Activated CD8-positive, alpha-beta memory T cell treated with anti-CD3 and anti-CD28 coated beads, Interleukin-2, amount 10 ng/mL, durations not matched to agents 7 days and 5 days (primary cell): ENCODE measurements at places on chromosomes 11 and 22. TPM values are rescaled to one million over a fixed set of nuclear protein-coding genes. Genes with fewer than 3 reads are reported as not detected.

CSRP3 gene
- total RNA-seq, result not detected

GRCh38 chr11:121696177-121696871 lies 243.6 kb upstream of the SORL1-AS1 start:
- H3K27me3 ChIP-seq, result no peaks in the 10 kb centered on the region
- H3K27ac ChIP-seq, result no peak overlapping the region
- H3K36me3 ChIP-seq, result no peaks in the 10 kb centered on the region

GRCh38 chr11:116792869-116793771 lies 1.4 kb upstream of the APOA5 start:
- H3K36me3 ChIP-seq, result no peaks in the 10 kb centered on the region
- DNase-seq, result no peak
- no peak overlapping the region for H3K4me3 ChIP-seq

- no peak for DNase-seq
- H3K4me1 ChIP-seq, result peaks cover 6% of the 10 kb centered on the region
- H3K27me3 ChIP-seq, result peaks cover 66% of the 10 kb centered on the region
- H3K36me3 ChIP-seq, result no peaks in the 10 kb centered on the region
- no peak overlapping the region for H3K4me3 ChIP-seq
These were observed 4.4 kb downstream of the GAS2 start for GRCh38 chr11:22670830-22671229.

ZW10 gene
- total RNA-seq, result 17.3 TPM

SLC43A1 gene
- 24.6 TPM for total RNA-seq

DNA sequence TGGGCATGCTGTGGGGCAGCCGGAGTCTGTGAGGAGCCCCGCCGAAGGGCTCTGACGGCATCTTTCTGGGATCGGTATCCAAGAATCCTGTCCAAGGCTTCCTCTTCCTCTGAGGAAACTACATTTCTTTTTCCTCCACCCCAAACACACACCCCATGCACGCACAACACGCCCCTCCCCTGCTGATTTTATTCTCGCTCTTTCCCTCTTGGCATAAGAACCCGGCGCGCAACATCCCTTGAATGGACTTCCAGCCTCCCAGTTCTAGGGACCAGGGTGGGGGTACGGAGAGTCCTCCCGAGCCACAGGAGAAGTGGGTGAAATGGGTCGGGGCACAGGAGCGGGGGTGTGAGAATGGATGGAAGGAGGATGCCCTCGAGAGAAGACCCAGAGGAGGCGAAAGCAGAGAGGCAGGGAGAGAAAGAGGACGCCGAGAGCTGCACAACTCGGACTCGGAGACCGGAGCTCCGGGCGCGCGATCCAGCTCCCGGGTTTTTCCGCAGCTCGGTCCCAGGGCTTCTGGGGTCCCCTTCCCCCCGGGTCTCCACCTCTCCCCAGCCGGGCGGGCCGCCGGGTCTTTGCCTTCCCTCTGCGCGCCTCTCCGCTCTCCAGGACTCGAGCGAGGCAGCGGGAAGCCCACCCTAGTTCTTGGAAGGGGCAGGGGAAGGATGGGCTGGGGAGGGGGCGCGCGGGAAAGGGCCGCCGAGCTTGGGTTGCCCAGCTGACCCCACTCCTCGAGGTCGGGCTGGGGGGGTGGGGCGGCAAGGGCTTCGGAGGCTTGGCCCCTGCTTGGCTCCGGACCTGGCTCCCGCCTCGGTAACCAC lies 1.5 kb upstream of the LARGE1 start:
- peaks cover 53% of the 10 kb centered on the region for H3K27me3 ChIP-seq
- no peak for DNase-seq
- H3K27ac ChIP-seq, result no peak overlapping the region
- peak overlapping the region; percentile 47 for H3K4me3 ChIP-seq

DNA sequence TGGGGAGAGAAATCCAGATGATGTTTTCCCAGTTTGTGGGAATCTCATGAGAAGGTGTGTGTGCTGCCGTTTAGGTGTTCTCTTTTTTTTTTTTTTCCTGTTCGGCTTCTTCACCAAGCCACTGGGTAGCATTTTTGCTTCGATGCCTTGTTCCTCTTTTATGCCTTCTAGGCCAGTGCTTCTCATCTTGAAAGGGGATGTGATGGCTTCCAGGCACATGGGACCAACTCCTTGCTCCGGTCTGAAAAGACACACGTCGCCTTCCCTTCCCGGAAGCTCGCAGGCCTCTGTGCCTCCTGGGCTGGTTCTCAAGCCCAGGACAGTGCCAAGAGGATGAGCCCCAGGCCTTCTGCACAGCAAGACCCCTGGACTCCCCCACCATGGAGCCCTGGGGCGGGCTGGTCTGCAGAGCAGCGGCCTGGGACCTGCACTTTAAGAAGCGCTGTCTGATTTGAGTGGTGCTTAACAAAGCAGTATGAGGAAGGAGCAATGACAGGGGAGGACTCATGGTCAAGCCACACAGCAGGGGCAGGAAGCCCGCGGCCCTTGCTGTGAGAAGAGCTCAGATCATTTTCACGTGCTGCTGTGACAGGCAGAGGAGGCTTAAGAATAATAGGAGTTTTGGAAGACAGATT lies 158.8 kb downstream of the MPPED1 start:
- no peak overlapping the region for H3K4me3 ChIP-seq
- peaks cover 10% of the 10 kb centered on the region for H3K27me3 ChIP-seq
- no peak for DNase-seq
- H3K27ac ChIP-seq, result no peak overlapping the region
- H3K36me3 ChIP-seq, result no peaks in the 10 kb centered on the region

GRCh38 chr11:124776865-124777645 lies 15.0 kb upstream of the ESAM start:
- H3K36me3 ChIP-seq, result no peaks in the 10 kb centered on the region
- no peak overlapping the region for H3K27ac ChIP-seq
- H3K4me3 ChIP-seq, result no peak overlapping the region
- H3K27me3 ChIP-seq, result no peaks in the 10 kb centered on the region
- peaks cover 10% of the 10 kb centered on the region for H3K4me1 ChIP-seq

DNA sequence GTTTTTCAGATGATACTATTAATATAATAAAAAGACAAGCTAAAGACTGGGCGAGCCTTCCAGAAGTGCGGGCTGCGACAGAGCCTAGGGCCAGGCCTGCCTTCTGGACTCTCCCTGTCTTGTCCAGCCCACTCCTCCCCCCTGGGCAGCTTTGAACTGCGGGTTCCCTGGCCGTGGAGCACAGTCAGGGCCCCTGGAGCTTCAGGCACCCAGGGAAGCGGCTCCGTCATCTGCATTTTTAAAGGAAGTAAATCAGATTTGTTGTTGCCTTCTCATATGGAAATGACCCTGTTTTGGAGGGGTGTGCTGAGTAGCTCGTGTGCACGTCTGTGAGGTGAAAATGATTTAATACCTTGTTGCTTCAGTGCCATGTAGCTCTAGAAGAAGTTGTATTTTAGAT lies 265.3 kb downstream of the TBC1D22A start:
- H3K4me1 ChIP-seq, result no peaks in the 10 kb centered on the region
- no peak for DNase-seq
- H3K27me3 ChIP-seq, result no peaks in the 10 kb centered on the region
- H3K4me3 ChIP-seq, result no peak overlapping the region

DNA sequence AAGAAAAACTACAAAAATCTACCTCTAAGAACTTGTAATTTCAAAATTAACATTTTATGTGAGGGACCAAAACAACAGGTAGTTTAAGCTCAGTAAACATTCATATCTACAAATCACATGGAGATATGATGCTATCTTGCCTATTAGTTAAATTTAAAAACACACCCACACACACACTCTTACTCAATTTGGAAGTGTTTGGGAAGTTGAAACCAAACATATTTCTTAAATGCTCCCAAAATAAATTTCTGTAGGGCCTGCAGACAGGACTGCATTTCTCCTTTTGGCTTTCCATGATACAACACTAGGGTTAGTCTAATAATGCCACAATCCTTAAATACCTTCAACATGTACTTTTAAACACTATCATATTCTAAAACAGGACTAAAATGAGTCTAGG lies 7.0 kb downstream of the PITPNB start:
- peaks cover 62% of the 10 kb centered on the region for H3K4me1 ChIP-seq
- H3K4me3 ChIP-seq, result no peak overlapping the region
- H3K27me3 ChIP-seq, result no peaks in the 10 kb centered on the region
- H3K36me3 ChIP-seq, result peaks cover 48% of the 10 kb centered on the region

- H3K36me3 ChIP-seq, result peaks cover 1% of the 10 kb centered on the region
- peaks cover 28% of the 10 kb centered on the region for H3K4me1 ChIP-seq
- DNase-seq, result no peak
- no peak overlapping the region for H3K27ac ChIP-seq
These were observed 8.2 kb downstream of the OSBP2 start for GRCh38 chr22:30702856-30703255.

APOL5 gene
- total RNA-seq, result not detected

BIRC2 gene
- 30.9 TPM for total RNA-seq

DNA sequence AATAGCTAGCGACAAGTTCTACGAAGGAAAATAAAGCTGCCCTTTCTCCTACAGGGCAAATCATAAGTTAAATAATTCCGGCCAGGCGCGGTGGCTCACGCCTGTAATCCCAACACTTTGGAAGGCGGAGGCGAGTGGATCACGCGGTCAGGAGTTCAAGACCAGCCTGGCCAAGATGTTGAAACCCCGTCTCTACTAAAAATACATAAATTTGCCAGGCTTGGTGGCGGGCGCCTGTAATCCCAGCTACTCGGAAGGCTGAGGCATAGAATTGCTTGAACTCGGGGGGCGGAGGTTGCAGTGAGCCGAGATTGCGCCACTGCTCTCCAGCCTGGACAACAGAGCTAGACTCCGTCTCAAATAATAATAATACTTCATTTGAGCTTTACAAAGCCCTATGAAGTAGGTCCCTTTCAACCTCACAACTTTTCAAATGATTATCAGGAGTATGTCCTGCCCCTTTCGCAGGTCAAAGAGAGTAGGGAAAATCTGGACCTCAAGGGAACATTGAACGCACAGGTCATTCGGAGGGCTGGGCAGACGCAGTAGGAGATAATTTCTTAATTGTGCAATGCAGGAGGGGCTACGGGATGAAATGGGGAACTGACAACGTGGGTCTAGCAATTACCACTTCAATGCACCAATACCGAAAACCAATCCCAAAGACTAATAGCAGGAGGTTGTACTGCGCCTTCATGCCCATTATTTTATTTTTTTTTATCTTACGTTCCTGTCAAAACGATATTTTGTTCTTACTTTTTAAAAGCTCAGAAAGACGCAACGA lies 590 bp downstream of the COMMD9 start:
- no peaks in the 10 kb centered on the region for H3K27me3 ChIP-seq
- peak overlapping the region; percentile 69 for H3K27ac ChIP-seq

H19 gene
- not detected for total RNA-seq

HOATZ gene
- total RNA-seq, result not detected

ZC3H12C gene
- 2.8 TPM for total RNA-seq

TRIM49 gene
- total RNA-seq, result not detected

OR5A1 gene
- total RNA-seq, result not detected

- no peak within 1 kb of the TSS for H3K4me3 ChIP-seq
- H3K27me3 ChIP-seq, result peaks cover 8% of the 10 kb centered on the region
- no peaks in the 10 kb centered on the region for H3K36me3 ChIP-seq
- H3K27ac ChIP-seq, result no peak within 1 kb of the TSS
These were observed at the start of gene ANO3 for GRCh38 chr11:26331911-26332571. ANO3 (plus strand) TSS chr11:26332130; CDS start chr11:26332276, 146 bp downstream.

DNA sequence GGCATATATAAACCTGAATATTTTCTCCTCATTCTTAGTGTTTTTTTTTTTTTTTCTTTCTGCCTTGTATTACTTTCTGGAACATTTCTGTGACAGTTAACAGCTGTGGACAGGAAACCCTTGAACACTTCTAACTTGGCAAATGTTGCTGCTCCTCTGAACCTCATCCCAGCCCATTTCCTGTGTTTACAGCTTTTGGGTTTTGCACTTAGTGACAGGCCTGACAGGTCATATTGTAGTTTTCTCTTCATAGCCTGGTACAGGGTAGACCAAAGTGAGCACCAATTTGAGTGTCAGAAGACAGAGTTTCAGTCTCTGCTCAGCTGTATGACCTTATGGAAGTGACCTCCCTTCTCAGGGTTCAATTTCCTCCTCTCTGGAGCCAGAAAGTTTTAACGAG lies 91.6 kb downstream of the STIM1 start:
- peak overlapping the region; percentile 70 for H3K4me3 ChIP-seq
- peaks cover 94% of the 10 kb centered on the region for H3K4me1 ChIP-seq
- peak overlapping the region; percentile 98 for H3K27ac ChIP-seq
- peaks cover 41% of the 10 kb centered on the region for H3K36me3 ChIP-seq

SLC37A4 gene
- 26.0 TPM for total RNA-seq

MIOX gene
- 0.61 TPM for total RNA-seq

DNA sequence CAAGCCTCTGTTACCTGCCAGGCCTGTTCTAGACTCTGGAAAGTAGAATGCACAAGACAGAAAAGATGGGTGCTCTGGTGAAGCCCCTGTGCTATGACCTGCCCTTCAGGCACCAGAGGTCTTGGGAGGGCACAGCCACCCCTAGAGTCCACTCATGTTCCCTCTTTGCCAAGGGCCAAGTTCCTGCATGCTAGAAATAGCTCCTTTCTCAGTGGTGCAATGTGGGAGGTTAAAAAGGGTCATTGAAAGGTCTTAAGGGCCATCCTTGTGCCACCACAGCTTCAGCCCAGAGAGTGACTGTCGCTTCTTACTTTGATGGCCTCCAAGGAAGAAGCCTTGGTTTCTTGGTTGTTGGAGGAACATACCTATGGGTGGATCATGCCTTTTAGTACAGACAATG lies 84.6 kb upstream of the PARVA start:
- no peaks in the 10 kb centered on the region for H3K36me3 ChIP-seq
- no peak for DNase-seq
- H3K4me1 ChIP-seq, result peaks cover 17% of the 10 kb centered on the region
- no peak overlapping the region for H3K27ac ChIP-seq
- H3K4me3 ChIP-seq, result no peak overlapping the region
- no peaks in the 10 kb centered on the region for H3K27me3 ChIP-seq

- H3K36me3 ChIP-seq, result no peaks in the 10 kb centered on the region
- peaks cover 42% of the 10 kb centered on the region for H3K4me1 ChIP-seq
- H3K27me3 ChIP-seq, result peaks cover 26% of the 10 kb centered on the region
- DNase-seq, result no peak
- H3K27ac ChIP-seq, result no peak overlapping the region
These were observed 28.3 kb downstream of the DRD2 start for GRCh38 chr11:113446938-113447337.

DNA sequence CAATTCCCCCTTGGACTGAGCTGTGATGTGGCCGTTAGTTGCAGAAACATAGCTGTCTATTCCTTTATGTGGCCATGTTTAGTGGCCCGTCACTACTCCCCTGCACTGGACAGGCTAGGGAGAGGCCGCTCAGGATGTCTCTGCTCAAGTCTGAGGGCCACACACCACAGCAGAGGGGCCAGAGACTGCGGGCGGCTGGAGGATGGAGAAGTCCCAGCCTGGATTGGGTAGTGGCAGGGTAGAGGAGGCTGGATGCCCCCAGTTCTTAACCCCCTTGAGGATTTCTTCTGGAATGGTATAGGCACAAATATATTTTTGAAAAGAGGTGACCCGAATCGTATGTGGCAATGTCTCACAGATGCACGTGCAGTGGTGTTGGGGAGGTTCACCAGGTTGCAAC lies 116.4 kb upstream of the B3GAT1 start:
- H3K27me3 ChIP-seq, result no peaks in the 10 kb centered on the region
- no peak overlapping the region for H3K27ac ChIP-seq
- no peaks in the 10 kb centered on the region for H3K4me1 ChIP-seq
- no peak overlapping the region for H3K4me3 ChIP-seq

DNA sequence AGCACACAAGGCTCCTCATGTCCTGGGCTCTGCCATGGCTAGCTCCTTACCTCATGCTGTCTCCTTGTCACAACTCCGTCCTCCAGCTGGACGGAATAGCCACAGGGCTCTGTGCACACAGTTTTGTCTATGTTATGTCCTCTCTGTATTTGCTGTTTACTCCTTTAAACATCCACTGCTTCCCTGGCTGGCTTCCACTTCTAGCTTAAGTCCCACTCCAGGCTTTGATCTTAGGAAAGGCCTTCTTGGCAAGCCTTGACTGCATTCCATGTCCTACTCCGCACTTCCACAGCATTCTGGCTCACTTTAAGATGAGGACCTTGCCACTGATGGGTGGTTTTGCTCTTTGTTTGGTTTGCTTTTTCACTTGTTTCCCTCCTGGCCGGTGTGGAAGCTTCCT lies 22.9 kb upstream of the ROBO3 start:
- H3K4me3 ChIP-seq, result no peak overlapping the region
- peaks cover 8% of the 10 kb centered on the region for H3K4me1 ChIP-seq
- DNase-seq, result no peak
